ENCODE measurements at places on chromosomes 16 and 17.

GRCh38 chr16:56800355-56800754, 64.7 kb upstream of the SLC12A3 start:
- DNase-seq: no peak

- no peak for DNase-seq
Measured at GRCh38 chr16:86706726-86707125, 128.4 kb downstream of the FOXL1 start.

DNA sequence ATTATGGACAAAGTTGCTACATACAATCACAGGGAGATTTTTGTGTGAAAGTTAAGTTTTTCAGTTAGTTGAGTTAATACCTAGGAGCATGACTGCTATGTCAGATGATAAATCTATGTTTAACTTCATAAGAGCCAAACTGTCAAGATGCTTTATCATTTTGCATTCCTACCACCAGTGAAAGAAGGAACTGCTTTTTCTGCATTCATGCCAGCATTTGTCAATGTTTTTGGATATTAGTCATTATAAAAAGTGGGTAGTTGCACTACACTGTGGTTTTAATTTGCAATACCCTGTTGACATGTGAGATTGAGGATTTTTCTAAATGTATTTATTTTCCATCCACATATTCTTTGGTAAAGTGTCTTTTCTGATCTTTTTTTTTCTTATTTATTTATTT, 434.0 kb upstream of the MON1B start:
- no peak for DNase-seq

GRCh38 chr16:51919736-51920135, 627.2 kb downstream of the TOX3 start:
- no peak for DNase-seq

- no peak for DNase-seq
Measured at GRCh38 chr17:40459636-40460603, 16.7 kb downstream of the IGFBP4 start.

DNA sequence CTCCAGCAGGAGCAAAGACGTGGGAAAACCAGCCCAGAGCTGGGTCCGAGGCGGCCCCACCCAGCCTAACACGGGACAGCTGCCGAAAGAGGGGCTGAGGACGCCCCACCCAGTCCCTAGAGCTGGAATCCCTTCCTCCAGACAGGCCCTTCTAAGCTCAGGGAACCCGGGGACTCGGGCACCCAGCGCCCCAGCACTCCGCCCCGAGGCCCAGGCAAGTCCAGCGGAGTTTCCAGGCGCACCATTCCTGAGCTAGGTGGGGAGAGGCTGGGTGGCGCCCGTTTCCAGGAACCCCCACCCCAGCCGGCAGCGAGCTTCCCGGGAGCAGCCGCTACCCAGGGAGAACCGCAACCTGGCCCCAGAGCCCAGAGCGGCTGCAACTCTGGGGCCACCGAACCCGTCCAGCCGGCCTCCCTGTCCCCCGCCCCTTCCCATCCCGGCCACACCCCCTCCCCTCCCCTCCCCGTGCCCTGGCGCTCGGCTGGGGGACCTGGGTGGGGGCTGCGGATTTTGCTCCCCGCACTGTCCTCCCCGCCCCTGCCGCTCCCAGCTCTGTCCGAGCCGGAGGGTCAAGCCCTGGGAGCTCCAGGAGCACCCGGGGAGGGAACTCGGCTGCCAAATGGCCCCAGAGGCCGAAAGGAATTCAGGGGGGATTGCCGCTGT, 536 bp downstream of the TMC6 start:
- peak; percentile 30 for DNase-seq

GRCh38 chr16:84888450-84888849, 68.7 kb downstream of the CRISPLD2 start:
- DNase-seq: no peak

Measured in activated naive CD4-positive, alpha-beta T cell treated with anti-CD3 and anti-CD28 coated beads for 36 hours (primary cell).